ENCODE measurements at places on chromosomes 7 and 10. TPM values are rescaled to one million over a fixed set of nuclear protein-coding genes. Genes with fewer than 3 reads are reported as not detected.

DNA sequence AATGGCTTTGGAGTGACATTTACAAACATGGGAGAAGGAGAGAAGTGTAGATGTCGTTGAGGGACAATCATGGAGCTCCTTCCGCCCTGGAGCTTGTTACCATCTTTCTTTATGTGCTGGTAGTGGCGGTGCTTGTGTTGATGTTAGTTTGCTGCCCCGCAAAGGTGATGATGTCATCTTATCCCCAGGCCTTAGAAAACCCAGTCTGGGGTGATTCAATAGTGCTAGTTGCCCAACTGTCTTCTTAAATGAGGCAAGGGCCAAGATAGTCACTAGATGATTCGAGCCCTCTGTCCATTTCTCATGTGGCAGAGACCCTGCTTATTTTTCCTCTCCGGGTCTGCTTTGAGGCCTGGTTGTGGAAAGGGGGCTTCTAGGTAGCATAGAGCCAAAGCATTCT, 277.4 kb downstream of the CCSER2 start:
- DNase-seq = no peak

Gene ZNF853
- 3.3 TPM for total RNA-seq

DNA sequence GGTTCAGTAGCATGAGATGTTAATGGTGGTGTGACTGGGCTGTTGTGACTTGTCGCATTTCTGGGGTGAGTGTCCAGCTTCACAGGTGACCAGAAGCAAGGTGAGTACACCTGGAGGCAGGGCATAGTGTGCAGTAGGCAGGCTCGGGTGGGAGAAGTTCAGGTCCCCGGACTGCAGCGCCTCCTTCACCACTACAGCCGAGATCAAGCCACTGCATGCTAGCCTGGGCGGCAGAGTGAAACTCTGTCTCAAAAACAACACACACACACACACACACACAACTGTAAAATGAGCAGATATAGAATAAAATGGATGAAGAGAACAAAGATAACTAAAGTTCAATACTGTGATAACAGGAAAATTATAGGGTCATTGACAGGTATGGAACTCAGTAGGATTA, 11.1 kb upstream of the PARD3 start:
- no peak for DNase-seq

GRCh38 chr10:95196046-95196445, 2.0 kb downstream of the ACSM6 start:
- DNase-seq = peak; percentile 12

Gene TMEM243
- total RNA-seq = 40.0 TPM

- DNase-seq = peak; percentile 47
Observed at GRCh38 chr10:3548702-3549101, 236.3 kb downstream of the KLF6 start.

Gene SRPK2
- 33.0 TPM for total RNA-seq

DNA sequence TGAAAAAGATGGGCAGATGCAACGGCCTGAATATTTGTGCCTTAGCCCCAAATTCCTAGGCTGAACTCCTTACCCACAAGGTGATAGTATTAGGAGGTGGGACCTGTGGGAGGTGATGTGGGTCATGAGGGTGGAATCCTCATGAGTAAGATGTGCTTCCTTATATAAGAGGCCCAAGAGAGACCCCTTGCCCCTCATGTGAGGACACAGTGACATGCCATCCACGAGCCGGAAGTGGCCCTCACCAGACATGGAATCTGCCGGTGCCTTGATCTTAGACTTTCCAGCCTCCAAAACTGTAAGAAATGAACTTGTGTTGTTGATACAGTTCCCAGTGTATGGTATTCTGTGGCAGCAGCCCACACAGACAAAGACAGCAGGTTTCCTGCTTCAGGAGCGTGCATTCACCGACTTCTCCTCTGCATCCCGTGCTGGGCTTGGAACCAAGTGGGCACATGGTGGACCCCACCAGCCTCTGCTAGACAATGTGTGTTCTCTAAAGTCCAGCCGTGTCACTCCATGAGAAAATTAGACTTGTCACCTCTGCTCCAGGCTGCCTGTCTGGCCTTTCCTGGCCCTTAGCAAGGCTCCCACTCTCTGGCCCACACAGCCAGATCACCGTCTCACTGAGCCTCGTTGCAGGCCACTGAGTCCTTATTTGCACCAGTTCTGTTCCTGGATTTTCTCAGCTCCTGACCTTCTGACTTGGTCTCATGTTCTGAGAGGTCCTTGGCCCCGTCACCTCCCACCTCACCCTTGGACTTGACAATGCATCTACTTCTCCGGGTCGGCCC, 52.9 kb upstream of the CACUL1 start:
- DNase-seq = no peak

DNA sequence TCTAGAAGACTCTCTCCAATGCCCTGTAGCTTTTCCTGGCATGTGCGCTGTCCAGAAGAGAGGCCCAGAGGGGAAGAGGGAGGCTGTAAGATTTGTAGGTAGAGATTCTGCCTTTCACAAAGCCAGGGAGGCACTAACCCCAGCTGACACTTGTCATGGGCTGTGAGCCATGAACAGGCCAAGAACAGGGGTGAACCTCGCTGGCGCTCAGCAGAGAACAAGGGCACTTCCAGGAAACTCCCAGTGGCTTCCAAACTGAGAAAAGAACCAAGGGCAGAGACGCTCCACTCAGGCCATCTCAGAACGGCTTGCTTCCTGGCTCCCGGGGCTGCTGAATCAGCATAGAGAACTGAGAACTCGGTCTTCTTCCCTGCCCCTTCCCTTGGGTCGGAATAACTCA, 257.8 kb upstream of the ZNF32 start:
- no peak for DNase-seq

- peak; percentile 45 for DNase-seq
Observed at GRCh38 chr10:99341860-99342490, 12.8 kb downstream of the CNNM1 start.

DNA sequence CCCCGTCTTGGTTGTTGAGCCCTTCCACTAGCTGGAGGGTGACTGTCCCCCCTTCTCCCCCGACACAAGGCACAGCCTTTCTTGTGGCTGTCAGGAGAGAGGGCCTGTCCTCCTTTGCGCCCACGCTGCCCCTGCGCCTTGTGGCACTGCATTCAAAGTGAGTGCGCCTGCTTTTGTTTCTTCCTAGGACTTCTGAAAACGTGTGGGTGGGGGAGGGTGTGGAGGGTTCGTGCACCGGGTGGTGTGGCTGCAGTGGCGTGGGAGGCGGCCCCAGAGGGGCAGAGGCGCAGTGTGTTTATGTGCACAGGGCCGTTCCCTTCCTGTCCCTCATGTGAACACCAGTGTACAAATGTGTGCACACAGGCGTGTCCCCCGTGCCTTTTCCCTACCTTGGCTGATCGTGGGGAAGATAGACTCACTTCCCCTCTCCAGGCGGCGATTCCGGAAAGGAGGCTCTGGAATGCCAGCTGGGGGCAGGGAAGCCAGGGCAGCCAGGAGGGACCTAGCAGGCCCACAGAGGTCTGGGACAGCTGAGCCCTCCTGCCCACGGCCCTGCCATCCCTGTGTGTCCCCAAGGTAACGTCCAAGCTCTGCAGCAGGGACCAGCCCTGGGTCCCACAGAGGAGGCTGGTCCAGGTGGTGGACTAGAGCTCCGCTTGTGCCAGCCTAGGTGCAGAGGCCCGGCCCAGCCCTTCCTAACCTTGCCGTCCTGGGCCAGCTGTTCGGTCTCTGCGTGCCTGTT, 88.8 kb downstream of the LHPP start:
- DNase-seq = no peak

- DNase-seq = no peak
Observed at GRCh38 chr10:70914316-70914864, 26.0 kb upstream of the PCBD1 start.
